ENCODE measurements at places on chromosomes 6 and 20.
A peak's percentile ranks its signal among the peaks of the same experiment; 100 is the strongest.

DNA sequence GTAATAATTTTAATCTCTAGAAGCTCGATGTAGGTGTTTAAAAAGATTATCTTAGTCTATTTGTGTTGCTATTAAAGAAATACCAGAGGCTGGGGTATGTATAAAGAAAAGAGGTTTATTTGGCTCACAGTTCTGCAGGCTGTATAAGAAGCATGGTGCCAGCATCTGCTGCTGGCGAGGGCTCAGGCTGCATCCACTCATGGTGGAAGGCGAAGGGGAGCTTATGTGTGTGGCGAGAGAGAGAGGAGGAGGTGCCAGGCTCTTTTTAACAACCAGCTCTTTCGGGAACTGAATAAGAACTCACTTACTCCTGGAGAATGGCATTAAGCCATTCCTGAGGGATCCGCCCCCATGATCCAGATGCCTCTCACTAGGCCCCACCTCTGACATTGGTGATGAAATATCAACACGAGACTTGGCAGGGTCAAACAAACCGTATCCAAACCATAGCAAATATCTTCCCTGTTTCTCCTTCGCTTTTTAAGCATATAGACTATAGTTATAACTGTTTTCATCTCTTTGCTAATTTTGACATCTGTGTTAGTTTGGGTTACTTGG, 24.5 kb downstream of the CHMP4B start:
- no peak for DNase-seq

GRCh38 chr20:19996222-19996621, 20.9 kb upstream of the NAA20 start:
- DNase-seq = no peak

DNA sequence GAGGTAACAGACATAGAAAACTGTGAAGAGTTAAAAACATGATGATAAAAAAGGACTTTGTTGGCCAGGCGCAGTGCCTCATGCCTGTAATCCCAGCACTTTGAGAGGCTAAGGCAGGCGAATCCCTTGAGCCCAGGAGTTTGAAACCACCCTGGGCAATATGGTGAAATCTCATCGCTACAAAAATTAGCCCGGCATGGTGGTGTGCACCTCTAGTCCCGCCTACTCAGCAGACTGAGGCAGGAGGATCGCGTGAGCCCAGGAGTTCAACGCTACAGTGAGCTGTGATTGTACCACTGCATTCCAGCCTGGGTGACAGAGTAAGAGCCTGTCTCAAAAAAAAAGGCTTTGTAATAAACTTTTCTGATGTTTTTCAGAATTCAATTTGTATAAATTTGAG, 60.1 kb downstream of the GFOD1 start:
- no peak for DNase-seq

DNA sequence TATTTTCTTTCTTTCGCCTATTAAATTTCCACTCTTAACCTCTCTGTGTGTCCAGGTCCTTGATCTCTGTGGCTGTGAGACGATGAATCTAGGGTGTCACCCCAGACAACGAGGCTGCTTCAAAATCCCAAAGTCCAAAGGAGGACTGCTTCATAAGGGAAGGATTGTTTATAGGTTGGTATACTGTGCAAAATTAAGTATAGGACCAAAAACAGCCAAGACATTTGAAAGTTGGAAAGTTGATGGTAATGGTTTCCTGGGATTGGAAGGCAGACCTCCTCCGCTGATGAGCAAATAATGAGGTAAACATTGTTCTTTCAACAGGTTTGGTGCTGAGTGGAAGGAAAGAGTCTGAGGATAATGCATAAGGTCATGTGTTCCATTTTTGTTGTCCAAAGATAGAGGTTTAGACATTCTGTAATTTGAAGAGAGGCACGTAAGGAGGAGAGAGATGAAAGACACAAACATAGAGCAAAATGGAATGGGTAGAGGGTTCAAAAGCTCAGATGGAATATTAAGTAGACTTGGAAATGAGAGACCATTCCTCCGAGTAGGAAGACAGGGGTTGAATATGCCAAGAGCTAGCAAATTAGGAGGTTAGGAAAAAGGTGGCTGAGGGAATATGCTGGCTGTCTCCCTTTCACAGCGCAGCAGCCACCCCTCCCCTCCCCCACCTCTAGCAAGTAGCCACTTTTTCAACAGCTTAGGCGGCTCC, 24.8 kb downstream of the ZNF311 start:
- no peak for DNase-seq

- peak; percentile 90 for DNase-seq
Observed at GRCh38 chr6:73580247-73581149, 59.7 kb upstream of the EEF1A1 start.

DNA sequence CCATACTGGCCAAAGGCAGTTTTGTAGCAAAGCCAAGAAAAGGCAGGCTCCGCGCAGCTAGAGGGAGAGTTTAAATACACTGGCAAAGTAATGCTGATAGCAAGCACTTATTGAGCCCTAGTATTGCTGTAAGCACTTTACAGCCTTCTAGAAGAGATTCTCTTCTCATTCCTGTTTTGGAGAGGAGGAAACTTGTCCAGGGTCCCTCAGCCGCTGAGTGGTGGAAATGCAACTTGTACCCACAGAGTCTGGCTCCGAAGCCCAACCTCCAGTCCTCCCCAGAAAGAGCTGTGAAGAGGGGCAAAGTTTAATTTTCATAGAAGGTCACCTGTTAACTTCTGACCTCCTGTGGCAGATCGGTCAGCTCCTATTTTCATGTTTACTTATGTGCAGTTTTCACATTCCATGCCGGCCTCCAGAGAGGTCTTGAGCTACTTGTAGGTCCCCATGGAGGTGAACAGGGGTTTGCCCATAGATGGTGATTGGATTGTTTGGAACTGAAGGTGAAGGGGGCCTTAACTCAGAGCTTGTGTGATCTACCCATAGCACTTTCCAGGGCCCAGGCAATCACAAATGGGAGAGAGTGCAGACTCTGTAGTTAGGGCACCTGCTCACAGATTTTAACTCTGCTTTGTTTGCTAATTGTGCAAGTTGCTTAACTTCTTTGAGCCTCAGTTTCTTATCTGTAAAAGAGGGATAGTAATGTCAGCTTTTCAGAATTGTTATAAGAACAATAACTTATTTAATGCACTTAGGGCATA, 70.7 kb downstream of the LYRM2 start:
- no peak for DNase-seq

DNA sequence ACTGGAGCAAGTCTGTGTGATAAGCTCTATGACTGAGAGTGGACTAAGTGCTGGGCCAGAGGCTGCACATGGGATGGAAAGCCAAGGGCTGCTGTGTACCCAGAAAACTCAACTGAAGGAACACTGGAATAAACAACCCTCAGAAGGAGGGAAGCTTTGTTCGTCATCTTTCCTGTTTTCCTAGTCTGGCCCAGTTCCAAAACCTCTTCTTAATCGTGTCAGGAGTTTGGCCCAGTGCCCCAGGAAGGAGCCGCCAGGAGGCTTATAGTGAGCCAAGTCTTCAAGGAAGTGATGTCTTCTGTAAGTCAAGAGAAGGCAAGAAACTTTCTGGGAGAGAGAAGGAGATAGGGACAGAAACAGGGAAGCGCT, 23.3 kb upstream of the TOP1 start:
- peak; percentile 58 for DNase-seq

GRCh38 chr6:151551223-151551857, 57.5 kb downstream of the CCDC170 start:
- DNase-seq = no peak

- DNase-seq = no peak
Observed at GRCh38 chr20:53608456-53609452, 15.1 kb upstream of the ZNF217 start.

DNA sequence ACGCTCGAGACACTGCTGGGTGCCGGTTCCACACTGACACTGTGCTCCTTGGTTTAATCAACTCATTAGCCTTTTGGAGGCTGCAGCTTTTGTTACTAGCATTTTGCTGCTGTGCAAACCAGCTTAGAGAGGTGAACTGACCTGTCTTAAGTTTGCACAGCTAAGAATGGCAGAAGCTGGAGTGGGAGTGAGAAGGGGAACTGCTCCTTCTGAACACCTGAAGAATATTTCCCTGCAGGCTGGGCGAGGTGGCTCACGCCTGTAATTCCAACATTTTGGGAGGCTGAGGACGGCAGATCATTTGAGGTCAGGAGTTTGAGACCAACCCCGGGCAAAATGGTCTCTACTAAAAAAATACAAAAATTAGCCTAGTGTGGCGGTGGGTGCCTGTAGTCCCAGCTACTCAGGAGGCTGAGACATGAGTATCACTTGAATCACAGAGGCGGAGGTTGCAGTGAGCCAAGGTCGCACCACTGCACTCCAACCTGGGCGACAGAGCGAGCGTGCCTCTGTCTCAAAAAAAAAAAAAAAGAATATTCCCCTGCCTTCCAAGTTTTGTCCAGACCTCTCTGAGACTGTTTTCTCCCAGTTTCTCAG, 5.0 kb downstream of the CEBPB start:
- DNase-seq = no peak

DNA sequence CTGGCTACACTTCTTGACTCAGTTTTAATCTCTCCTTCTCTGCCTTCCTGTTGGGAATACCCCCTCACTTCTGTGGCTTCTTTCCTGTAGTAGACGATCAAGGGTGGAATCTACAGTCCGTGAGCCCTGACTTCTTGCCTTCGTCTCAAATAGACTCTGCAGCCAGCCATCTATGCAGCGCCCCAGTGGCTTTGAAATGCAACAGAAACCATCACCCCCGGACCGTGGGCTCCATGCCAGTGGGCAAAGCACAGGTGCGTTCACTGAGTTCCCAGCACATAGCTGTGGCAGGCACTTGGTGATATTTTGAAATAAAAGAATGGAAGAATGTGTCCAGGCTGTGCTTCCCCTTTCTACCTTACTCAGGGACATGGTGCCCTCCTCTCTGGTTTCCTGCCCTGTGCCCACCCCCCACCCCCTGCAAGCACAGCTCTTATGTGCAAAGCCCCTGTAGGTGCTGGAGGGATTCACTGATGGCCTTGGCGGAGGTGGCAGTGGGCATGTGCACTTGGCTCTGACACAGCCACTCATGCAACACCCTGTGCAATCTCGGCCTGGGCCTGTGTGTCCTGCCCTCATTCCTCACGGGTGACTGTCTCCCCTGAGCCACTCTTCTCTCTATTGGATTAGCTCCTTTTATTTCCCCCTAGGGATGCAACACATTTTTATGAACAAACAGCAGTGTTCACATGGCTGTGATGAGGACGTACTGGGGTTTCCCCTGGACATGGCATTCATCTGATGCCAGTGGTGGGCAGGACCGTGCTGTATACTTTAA, 5.5 kb upstream of the CDSN start:
- DNase-seq = peak; percentile 89

GRCh38 chr6:29731281-29731680, 8.0 kb downstream of the HLA-F start:
- no peak for DNase-seq

- DNase-seq = no peak
Observed at GRCh38 chr20:61742097-61742825, 323.4 kb downstream of the TAF4 start.

DNA sequence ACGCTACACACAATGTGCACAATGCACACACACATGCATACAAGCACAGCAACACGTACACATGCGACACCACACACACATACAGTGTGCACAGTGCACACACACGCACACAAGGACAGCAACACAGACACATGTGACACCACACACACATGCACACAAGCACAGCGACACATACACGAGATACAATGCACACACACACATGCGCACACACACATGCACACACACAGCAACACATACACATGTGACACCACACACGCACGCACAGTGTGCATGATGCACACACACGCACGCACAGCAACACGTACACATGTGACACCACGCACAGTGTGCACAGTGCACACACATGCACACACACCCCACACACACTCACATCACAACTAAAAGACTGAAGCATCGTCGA, 327.3 kb downstream of the THBS2 start:
- DNase-seq = no peak

- no peak for DNase-seq
Observed at GRCh38 chr6:66340736-66341135, 633.7 kb upstream of the EYS start.

DNA sequence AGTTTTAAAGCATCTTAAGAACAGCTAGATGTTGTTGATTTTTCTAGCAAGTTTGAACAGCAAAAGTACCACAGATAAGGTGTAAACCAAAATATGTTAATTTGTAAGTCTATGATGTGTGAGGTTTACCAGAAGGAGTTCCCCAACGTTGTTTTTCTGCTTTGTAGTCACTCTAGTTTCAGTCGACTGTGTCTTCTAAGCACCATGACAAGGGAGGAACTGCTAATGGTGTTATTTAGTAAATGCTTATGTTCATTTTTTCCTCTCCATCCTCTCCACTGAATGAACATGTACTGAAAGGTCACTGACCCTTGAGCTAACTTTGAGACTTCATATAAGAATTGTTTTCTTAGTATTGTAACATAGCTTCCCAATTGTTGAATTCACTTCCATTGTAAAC, 3.0 kb downstream of the ENPP3 start:
- DNase-seq = no peak

DNA sequence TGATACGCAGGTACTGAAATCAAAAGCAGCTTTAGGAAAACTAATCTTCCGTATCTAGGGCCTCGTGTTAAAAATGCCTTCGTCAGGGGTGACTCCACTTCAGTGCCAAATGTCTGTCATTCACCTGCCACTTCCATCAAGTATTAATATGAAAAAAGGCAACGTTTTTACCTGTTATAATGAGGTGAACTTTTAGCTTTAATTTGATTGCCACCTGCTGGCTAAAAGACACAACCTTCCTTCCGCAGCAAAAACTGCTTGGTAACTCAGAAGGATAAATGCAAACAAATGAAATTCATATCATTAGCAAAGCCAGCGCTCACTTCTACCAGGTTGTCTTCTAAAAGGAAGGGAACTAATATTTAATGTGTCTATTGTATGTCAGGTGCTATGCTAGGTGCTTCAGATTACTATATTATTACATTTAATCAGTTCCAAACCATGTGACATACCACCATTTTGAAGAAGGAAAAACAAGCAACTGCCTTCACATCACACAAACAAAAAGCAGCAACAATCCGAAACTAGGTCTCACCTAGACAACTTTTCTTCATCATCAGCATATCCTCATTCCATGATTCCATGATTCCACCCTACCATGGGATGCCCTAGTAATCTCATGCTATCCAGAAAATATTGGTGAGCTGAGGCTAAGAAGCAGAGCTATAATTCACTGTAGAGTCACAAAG, 20.6 kb upstream of the ARHGAP18 start:
- DNase-seq = no peak

- no peak for DNase-seq
Observed at GRCh38 chr6:150176152-150176551, 33.3 kb downstream of the PPP1R14C start.

GRCh38 chr6:26097268-26097875, 10.1 kb downstream of the HFE start:
- DNase-seq = peak; percentile 62

GRCh38 chr6:4178737-4179333, 43.5 kb upstream of the ECI2 start:
- no peak for DNase-seq

DNA sequence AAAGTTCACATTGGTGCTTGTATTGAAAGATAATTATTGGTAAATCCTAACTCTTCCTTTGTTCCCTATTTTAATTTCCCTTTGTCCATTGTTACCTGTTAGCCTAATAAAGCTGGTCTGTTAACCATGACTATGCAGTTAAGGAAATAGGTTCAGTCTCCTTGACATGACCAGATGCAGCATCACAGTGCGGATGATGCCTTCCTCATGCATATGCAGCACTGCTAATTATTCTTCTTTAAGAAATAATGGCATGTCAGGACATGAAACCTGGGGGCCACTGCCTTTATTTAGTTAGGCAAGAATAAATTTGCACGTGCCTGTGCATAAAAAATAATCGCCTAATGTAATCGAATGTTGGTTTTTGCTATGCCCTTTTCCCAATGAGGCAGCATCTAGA, 16.5 kb downstream of the PBOV1 start:
- DNase-seq = no peak

Measured in GM03348 (cell line).